Activated CD4-positive, alpha-beta T cell treated with anti-CD3 and anti-CD28 coated beads, Interleukin-2, amount 50 U/mL, for 1 hour (primary cell): ENCODE measurements at places on chromosomes 13 and 19.

GRCh38 chr13:29436721-29437280 lies 158.7 kb downstream of the SLC7A1 start:
- no peak for DNase-seq

- DNase-seq = no peak
These were observed 34.7 kb upstream of the WDFY2 start for GRCh38 chr13:51549593-51549992.

- no peak for DNase-seq
These were observed 1.8 kb upstream of the ANGPTL4 start for GRCh38 chr19:8361921-8362793.

GRCh38 chr13:31043957-31044356 lies 111.5 kb downstream of the TEX26 start:
- DNase-seq = no peak
